ENCODE measurements at places on chromosomes 4 and X.

GRCh38 chrX:139823806-139824205, 109.0 kb downstream of the ATP11C start:
- DNase-seq, result no peak

GRCh38 chr4:90306810-90307209, 179.6 kb downstream of the CCSER1 start:
- DNase-seq, result no peak

DNA sequence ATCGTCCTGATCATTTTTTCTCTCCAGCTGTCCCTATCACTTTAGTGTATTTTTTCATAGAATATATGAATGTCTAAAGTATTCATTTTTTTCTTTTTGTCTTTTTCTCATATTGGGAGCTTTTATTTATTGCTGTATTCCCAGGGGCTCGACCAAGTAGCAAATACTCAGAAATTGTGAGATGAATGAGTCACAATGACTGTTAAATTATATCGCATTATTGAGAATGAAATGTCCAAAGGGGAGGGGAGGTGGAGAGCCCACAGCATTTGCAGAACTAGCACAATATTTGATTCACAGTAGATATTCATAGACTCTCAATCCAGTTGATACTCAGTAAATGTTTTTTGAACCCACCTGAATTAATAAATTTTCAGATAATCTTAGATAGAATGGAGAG, 543.6 kb upstream of the FAM241A start:
- no peak for DNase-seq

- no peak for DNase-seq
These were observed 345.4 kb upstream of the GATB start for GRCh38 chr4:152106113-152106763.

GRCh38 chr4:24640366-24640765, 56.0 kb upstream of the DHX15 start:
- DNase-seq, result no peak

DNA sequence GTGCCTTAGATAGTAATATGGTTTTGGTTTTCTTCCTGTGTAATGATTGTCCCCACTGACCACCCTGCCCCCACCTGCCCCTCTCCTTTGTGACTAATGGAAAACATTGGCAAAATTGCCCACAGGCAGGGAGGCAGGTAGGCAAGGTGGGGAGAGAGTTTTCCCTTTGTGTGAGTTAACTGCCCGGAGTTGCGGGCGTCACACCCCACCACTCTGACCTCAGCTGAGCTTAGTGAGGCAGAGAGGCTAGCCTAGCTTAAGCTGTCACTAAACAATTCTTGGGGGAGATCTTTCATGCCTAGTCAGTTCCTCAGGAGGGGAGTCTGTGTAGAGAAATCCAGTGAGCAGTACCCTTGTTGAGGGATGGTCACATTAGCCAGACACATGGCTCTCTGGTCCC, 245.3 kb downstream of the BCOR start:
- DNase-seq, result no peak

- DNase-seq, result no peak
These were observed 199.4 kb upstream of the CENPE start for GRCh38 chr4:103397541-103397940.

- DNase-seq, result no peak
These were observed 103.0 kb upstream of the MBNL3 start for GRCh38 chrX:132591719-132592275.

DNA sequence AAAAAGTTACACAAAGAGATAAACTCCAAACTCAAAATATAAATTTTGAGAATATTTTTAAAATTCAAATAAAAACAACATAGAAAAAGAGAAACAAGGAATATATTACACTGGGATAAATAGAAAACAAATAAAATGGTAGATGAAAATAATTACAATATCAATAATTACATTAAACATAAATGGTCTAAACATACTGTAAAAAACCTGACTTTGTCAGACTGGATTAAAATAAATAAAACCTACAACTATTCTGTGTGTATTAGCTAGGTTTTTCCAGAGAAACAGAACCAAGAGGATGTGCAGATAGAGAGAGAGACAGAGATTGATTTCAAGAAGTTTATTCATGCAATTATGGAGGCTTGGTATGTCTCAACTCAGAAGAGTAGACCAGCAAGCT, 126.5 kb downstream of the LRBA start:
- DNase-seq, result no peak

DNA sequence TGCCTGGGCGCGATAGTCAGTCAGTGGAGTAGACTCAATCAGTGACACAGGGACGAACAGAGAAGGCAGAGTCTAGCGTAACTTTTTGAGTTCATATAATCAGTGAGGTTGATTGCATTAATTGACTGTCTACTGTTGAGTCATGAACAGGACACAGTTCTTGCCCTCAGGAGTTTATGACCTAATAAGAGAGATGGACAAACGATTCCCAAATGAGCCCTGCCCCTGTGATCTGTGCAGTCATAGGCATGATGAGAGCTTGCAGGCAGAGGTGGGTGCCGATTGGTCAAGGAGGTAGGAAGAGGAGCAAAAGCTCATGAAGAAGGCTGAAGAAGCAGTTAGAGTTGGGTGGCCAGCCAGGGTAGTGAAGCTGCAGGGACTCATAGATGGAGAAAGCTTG, 57.1 kb downstream of the ADD1 start:
- DNase-seq, result no peak

DNA sequence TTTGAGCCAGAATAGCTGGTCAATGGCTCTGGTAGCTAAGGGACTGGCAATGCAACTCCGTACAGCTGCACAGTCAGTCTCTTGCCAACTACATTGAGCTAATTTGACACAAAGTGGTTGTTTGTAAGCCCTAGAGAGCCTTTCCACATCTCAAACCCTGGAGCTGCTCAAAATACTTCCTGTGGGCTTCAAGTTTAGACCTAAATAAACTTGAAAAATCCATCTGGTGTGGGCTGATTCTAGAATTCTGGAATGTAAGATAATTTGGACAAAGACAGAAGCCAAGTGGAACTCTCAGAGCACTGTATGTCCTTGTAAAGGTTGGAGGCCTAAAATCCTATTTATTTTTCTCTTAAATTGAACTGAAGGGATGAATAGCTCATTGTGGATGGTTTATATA, 380.8 kb downstream of the SPRY1 start:
- no peak for DNase-seq
